ENCODE measurements at places on chromosomes 16 and 17. TPM values are rescaled to one million over a fixed set of nuclear protein-coding genes. Genes with fewer than 3 reads are reported as not detected.

MYH1 gene
- polyA plus RNA-seq: 0.03 TPM

TNS4 gene
- polyA plus RNA-seq: 0.08 TPM

DNA sequence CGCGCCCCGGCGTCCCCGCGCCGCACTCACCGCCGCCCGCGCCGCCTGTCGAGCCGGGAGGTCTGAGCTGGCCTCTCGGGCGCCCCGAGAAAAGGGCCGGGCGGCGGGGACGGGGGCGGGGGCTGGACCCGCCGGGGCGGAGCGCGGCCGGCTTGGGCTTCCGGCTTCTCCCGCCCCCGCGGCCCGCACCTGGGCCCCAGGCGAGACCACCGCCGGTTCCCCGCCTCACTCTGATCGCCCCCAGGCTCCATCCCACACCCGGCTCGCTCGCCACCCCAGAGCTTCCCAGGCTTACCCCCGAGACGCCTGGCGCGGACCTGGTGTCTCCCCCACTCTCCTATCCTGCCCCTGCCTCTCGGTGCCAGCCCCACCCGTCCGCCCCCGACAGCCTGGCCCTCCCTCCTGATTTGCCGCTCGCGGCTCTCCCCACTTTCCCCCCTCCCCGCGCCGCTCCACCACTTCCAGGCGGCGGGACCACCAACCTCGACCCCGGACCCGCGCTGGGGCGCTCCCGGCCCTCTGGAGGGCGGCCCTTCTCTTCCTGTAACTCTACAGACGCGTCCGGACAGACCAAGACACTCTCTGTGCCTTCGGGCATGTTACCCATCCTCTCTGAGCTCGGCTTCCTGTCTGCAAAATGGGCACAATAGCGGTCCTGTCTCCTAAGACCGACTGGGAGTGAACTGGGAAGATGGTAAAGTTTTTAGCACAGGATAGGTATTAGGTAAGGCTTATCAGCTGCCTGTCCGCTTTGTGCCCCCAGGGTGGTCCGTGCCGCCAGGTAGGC lies at the start of gene LITAF:
Gene LITAF, minus strand, starts transcription at position 64 of the 787 bp plus-strand sequence. CDS start 30,189 bp downstream, outside the sequence.
- DNase-seq: no peak

- no peak for DNase-seq
These were observed 42.8 kb upstream of the GCSH start for GRCh38 chr16:81138831-81139557.

DOC2A gene
- polyA plus RNA-seq: 4.6 TPM

DNA sequence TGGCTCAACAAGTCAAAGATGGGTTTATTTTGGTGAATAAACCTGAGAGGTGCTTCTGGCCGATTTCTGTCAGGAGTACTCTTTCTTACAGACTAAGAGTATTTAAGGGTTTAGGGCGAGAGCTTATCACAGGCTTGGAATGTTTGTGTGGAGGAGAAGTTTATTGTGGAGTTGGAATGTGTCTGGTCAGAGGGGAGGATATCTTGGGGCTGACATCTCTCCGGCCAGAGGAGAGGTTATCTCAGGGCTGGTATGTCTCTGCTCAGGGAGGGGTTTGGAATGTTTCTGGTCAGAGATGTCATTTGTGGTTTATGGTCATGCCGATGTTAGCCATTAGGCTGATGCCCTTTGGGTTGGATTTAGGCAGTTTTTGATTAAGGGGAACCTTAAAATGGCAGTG lies 236.4 kb upstream of the EEF2KMT start:
- DNase-seq: no peak

DNA sequence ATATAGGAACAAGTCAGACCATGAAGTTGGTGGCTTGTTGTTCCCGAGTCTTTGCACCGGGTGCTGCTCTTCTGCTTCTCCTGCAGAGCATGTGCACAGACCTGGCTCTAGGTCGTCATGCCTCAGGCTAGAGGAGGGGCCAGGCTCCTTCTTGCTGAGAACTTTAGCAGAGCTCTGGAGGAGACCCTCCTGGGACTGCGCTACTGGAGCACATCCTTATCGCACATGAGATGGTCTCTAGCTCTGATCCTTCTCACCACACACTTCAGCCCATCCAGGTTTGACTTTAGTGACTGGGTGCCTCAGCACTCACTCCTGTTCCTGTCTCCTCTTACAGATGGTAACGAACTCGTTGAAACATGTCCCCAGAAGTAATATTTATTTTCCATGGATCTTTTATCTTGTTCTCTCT lies 14.9 kb downstream of the FOXK2 start:
- DNase-seq: no peak

DNA sequence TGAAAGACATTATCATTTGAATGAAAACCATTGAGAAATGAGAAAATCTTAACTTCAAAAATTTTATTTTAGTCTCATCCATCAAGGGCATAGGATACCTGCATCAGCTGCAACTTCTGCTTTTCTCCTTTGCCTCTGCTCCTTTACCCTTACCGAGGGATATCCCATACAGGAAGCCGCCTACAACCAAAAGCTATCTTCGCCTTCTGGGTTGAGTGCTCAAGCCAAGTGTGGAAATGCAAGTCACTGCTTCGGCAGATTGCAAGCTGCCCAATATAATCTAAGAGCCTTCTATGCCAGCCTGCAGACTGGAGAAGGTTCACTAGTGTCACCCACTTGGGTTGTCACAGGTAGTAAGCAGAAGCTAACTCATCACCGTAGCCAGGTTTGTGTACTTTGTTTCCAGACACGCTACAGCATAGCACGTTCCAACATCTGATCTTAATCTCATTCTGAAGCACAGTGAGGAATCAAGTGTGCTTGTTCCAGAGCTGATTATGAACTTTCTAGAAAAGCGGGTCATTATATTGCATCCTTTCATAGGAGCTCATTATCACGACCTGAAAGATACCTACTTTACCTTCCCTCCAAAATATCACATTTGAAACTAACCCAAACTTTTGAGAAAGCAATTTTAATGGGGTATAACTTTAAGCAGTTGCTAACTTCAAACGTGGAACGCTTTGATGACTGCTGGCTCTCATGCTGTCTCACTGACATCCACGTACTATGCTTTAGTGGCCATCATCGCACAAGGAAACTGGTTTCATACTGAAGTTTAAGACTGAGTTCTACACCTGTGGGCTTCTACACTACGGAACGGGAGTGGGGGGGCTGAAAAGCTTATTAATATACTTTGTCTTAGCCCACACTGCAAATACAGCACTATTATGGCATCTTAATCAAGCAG lies 8.0 kb upstream of the UNK start:
- no peak for DNase-seq

- no peak for DNase-seq
These were observed 13.5 kb downstream of the NUDT16L1 start for GRCh38 chr16:4706871-4707270.

ZSCAN32 gene
- 20.5 TPM for polyA plus RNA-seq

DNA sequence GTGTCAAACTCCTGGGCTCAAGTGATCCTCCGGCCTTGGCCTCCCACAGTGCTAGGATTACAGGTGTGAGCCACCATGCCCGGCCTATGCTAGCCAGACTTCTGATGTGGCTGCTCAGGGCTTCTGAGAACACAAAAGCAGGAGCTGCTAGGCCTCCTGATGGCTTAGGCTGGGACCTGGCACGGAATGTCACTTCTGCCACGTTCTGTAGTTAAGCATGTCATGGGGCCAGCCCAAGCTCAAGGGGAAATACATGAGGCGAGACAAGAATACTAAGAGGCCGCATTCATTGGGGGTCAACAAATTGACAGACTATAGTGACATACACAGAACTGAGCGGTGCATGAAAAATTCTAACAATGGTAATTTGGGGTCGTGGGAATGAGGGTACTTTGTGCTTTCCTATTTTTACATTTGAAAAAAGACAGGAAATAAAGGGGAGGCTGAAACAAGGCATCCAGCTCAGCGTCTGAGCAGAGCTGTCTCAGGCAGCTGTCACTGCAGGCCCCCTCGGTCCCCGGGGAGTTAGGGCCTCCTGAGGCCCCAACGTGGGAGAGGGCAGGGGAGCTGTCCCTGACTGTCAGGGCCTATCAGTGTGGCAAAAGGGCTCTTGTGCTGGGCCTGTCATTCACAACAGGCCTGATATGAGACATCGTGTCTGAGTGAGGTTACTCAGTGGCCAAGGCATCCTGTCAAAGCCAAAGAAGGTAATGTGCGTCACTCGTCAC lies 26.4 kb downstream of the CFAP20 start:
- DNase-seq: no peak

DNA sequence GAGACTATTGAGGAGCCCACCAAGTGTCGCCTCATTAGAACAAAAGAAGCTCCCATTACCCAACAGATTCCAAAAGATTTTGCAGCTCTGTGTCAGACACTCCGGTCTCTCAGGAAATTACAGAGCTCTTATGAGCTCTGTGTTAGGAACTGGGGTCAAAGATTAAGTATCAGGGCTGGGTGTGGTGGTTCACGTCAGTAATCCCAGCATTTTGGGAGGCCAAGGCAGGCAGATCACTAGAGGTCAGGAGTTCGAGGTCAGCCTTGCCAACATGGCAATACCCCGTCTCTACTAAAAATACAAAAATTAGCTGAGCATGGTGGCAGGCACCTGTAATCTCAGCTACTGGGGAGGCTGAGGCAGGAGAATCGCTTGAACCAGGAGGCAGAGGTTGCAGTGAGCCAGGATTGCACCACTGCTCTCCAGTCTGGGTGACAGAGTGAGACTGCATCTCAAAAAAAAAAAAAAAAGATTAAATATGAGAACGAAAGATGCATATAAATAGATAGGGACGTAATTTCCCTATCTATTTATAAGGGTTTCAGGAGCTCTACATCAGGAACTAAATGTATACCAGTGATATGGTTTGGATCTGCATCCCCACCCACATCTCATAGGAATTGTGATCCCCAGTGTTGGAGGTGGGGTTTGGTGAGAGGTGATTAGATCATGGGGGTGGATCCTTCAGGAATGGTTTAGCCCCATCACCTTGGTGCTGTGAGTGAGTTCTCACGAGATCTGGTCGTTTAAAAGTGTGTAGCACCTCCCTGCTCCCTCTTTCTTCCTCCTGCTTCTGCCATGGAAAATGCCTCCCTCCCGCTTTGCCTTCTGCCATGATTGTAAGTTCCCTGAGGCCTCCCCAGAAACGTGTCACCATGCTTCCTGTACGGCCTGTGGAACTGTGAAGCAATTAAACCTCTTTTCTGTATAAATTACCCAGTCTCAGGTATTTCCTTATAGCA lies 111.4 kb downstream of the PRKCA start:
- DNase-seq: no peak

GRCh38 chr17:53749178-53749577 lies 73.5 kb upstream of the KIF2B start:
- no peak for DNase-seq

LPCAT2 gene
- 8.0 TPM for polyA plus RNA-seq

- DNase-seq: no peak
These were observed 196.5 kb upstream of the CHMP6 start for GRCh38 chr17:80795090-80795580.

DNA sequence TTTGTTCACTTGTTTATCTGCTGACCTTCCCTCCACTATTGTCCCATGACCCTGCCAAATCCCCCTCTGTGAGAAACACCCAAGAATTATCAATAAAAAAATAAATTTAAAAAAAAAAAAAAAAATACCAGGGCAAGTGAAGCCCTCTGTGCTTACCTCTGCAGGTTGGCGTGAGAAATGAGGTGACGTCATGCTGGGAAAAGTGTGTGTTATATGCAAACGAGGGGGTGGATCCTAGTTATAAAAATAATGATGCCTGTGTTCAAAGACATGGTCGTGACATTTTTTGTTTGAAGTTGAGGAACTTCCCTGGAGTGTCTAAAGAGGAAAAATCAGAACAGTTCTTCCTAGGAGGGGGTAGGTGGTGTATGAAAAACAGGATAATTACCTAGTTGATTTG lies 20.2 kb downstream of the TMC7 start:
- DNase-seq: no peak

- DNase-seq: no peak
These were observed 946 bp upstream of the TMEM256 start for GRCh38 chr17:7404737-7405349.

MAP3K3 gene
- 32.4 TPM for polyA plus RNA-seq

GRCh38 chr16:64711596-64711995 lies 410.3 kb downstream of the CDH11 start:
- no peak for DNase-seq

DNA sequence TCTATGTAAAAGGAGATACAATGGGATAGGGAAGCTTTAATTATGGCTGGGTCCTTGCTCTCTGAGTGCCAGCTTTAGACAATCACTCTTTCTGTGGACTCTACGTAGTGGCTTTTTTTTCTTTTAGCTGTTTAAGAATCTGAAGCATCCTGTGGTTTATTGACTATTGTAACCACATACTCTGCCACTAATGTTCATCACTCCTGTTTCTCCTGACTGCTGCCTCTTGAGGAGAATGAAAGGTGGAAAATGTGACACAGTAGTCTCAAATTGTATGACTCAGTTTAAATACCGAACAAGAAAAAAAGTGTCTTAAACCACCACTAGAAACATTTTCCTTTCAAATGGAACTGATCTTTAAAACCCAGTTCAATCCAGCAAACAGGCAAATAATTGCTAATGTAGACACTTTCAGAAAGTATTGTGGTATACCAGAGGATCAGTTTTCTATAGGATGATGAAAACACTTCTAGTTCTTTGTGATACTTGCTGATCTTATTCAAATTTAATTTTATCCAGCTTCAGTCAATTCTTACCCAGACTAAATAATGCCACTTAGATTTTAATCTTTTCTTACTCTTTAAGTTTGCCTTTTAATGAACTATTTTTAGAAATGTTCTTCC lies 302.7 kb upstream of the PMFBP1 start:
- no peak for DNase-seq

STAC2 gene
- 3.5 TPM for polyA plus RNA-seq

KCNH4 gene
- polyA plus RNA-seq: 0.04 TPM

ABCA8 gene
- polyA plus RNA-seq: 1.6 TPM

- no peak for DNase-seq
These were observed 30.6 kb downstream of the CDRT15 start for GRCh38 chr17:14205992-14206461.

DNA sequence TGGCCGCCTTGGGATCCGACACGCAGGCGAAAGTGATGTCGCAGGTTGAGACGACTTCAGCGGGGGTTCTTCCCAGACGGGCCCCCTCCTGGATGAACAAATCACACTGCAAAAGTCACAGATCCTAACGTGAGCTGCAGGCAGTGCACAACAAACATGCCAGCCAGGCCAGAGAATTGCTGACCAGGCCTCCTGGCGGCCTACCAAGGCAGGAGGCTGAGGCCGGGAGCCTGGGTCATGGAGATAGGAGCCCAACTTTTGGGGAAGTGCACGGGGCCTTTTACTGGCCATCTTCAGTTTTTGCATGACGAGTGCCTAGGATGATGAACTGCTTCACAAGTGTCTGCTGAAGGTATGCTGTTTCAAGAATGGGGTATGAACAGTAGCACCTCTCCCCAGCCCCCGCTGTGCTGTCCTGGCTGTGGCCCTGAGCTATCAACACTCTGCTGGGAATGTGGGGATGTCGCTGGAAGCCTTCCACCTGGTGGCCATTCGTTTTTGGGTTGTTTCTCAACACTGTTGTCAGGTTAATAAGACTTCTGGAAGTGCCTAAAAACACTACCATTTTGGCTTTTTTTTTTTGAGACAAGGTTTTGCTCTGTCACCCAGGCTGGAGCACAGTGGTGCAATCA lies 12.2 kb upstream of the ROGDI start:
- no peak for DNase-seq

GRCh38 chr16:89705006-89705405 lies 3.5 kb upstream of the SPATA2L start:
- DNase-seq: no peak

Measured in renal pelvis (tissue), 12 donors.